ENCODE measurements at places on chromosomes 3 and 15.

- no peak for DNase-seq
- H3K27me3 ChIP-seq, result no peaks in the 10 kb centered on the region
- H3K4me3 ChIP-seq, result no peak overlapping the region
- H3K36me3 ChIP-seq, result no peaks in the 10 kb centered on the region
- no peak overlapping the region for H3K27ac ChIP-seq
These were observed 51.6 kb upstream of the HACD2 start for GRCh38 chr3:123636431-123636841.

DNA sequence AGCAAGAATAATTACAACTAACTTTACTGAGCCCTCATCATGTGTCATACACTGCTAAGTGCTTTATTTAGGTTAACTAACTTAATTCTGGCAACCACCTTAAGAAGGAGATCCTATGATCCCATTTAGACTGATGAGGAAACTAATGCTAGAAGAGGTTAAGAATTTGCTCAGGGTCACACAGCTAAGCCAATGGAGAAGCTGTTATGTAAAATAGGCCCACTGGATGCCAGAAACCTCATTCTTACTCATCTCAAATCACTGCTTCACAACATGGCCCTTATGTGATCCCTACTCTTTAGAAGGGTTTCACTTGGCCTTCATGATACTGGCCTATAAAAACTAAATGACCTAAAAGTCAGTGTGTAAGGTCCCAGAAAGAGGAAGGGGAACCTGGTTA lies 41.2 kb downstream of the IMPG2 start:
- H3K27ac ChIP-seq, result no peak overlapping the region
- DNase-seq, result no peak
- no peak overlapping the region for H3K4me3 ChIP-seq
- H3K27me3 ChIP-seq, result no peaks in the 10 kb centered on the region
- H3K36me3 ChIP-seq, result no peaks in the 10 kb centered on the region
- no peaks in the 10 kb centered on the region for H3K4me1 ChIP-seq

- no peak overlapping the region for H3K27ac ChIP-seq
- no peaks in the 10 kb centered on the region for H3K27me3 ChIP-seq
- DNase-seq, result no peak
- no peaks in the 10 kb centered on the region for H3K4me1 ChIP-seq
- H3K4me3 ChIP-seq, result no peak overlapping the region
These were observed 321.3 kb upstream of the GOLIM4 start for GRCh38 chr3:168417016-168417415.

GRCh38 chr3:105613120-105613519 lies 246.4 kb downstream of the ALCAM start:
- DNase-seq, result no peak
- no peaks in the 10 kb centered on the region for H3K27me3 ChIP-seq
- no peaks in the 10 kb centered on the region for H3K36me3 ChIP-seq
- H3K27ac ChIP-seq, result no peak overlapping the region
- H3K4me1 ChIP-seq, result no peaks in the 10 kb centered on the region
- no peak overlapping the region for H3K4me3 ChIP-seq

DNA sequence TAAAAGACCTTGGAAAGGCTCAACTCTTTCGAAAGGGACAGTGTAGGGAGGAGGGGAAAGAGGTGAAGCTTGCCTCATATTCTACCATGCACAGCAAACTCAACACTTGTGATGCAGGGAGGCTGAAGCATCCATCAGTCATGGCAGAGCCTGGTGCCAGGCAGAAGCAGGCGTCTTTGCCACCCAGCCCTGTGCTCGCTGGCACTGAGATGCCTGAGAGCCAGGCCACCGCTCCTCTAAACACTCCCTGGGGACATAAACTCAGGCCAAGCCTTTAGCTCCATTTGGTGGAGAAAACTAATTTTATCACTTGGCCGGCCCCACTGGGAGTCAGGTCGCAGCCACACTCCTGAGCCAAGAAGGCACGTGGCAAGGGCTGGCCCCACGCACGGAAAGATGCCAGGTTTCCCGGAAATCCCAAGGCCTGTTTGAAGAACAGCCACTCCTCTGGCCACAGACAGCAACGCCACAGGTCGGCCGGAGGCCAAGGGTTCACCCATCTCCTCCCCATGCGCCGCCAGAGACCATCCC lies 30.7 kb downstream of the XXYLT1 start:
- no peaks in the 10 kb centered on the region for H3K36me3 ChIP-seq
- H3K4me3 ChIP-seq, result no peak overlapping the region
- H3K4me1 ChIP-seq, result no peaks in the 10 kb centered on the region
- H3K27me3 ChIP-seq, result no peaks in the 10 kb centered on the region

DNA sequence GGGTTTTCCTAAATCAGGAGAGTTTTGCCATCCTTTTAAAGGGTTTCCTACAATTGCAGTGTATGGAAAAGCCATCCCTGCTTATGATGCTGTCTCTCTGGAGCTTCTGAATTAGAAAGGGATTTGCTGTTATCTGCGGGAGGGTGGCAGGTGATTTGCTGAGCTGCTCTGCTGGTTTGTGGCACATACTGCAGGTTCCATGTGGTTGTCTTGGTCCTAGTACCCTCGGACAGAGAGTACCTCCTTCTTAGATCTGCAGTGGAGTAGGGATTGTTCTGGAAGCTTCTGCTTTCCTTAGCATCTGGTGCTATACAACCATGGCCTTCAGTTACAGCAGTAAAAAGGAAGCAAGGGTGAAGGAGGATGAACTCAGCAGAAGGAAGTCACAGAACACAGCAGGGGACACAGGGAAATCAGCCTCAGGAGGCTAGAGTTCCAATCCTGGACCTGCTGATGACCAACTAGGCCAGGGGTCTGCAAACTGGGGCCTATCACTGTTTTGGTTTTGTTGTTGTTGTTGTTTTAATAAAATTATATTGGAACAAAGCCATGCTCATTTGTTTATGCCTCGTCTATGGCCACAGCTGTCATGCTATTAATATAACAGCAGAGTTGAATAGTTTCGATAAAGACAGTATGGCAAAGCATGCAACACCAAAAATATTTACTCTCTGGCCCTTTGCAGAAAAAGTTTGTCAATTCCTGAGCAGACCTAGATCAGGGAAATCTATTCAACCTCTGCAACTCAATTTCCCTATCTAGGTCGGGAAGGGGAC lies 39.5 kb downstream of the STARD5 start:
- no peaks in the 10 kb centered on the region for H3K36me3 ChIP-seq
- peaks cover 47% of the 10 kb centered on the region for H3K4me1 ChIP-seq
- no peak for DNase-seq
- H3K27ac ChIP-seq, result no peak overlapping the region

DNA sequence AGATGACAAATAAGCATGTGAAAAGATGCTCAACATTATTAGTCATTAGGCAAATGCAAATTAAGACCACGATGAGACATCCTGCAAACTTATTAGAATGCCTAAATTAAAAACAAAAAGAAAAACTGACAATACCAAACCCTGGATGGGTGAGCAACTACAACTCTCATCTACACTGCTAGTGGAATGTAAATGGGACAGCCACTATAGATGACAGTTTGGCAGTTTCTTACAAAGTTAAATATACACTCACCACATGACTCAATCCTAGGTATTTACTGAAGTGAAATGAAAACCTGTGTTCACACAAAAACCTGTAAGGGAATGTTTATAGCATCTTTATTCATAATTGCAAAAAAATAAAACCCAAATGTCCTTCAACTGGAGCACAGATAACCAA lies 74.7 kb downstream of the NPTN start:
- H3K27me3 ChIP-seq, result no peaks in the 10 kb centered on the region
- H3K27ac ChIP-seq, result no peak overlapping the region
- H3K4me1 ChIP-seq, result no peaks in the 10 kb centered on the region
- no peak for DNase-seq
- peaks cover 31% of the 10 kb centered on the region for H3K36me3 ChIP-seq

DNA sequence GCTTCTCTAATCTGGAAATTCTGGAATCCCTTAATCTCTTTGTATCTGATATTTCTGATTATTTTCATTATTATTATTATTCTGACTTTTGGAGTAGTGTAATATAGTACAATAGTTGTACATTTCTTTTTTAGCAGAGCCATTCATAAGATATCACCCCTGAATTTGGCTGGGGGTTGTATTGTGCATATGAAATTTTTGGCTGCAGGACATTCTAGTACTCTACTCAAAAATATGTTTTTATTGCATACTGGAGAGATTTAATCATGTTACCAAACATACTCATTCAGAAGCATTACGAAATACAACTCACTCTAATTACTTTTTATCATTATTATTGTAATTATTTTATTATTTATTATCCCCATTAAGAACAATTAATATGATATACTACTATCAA lies 589.7 kb upstream of the KCNMB2 start:
- H3K27ac ChIP-seq, result no peak overlapping the region
- H3K4me3 ChIP-seq, result no peak overlapping the region
- no peaks in the 10 kb centered on the region for H3K4me1 ChIP-seq
- no peaks in the 10 kb centered on the region for H3K27me3 ChIP-seq
- H3K36me3 ChIP-seq, result no peaks in the 10 kb centered on the region
- no peak for DNase-seq

- H3K36me3 ChIP-seq, result no peaks in the 10 kb centered on the region
- H3K4me3 ChIP-seq, result peak overlapping the region; percentile 55
- no peaks in the 10 kb centered on the region for H3K27me3 ChIP-seq
- no peak for DNase-seq
These were observed 14.6 kb upstream of the FANCD2 start for GRCh38 chr3:10011631-10012030.

DNA sequence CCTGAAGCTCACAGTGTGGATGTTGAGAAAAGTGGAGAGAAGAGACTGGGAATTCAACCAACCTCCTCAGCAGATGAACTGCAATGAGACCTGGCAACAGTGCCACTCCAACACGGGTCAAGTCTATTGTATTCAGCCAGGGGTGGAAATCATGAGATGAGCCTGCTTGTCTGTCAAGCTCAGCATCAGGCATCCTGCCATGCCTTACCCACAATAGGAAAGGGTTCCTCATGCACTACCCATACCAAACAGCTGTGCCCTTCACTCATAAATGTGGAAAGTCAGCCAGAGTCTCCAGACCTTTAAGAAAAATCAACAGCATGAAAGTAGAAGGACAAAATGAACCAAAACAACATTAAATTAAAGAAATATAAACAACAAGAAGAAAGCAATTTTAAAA lies 542.1 kb downstream of the EPHB1 start:
- H3K27me3 ChIP-seq, result no peaks in the 10 kb centered on the region
- H3K4me3 ChIP-seq, result no peak overlapping the region
- DNase-seq, result no peak

- DNase-seq, result no peak
- no peaks in the 10 kb centered on the region for H3K36me3 ChIP-seq
- H3K4me1 ChIP-seq, result no peaks in the 10 kb centered on the region
- H3K4me3 ChIP-seq, result no peak overlapping the region
- no peaks in the 10 kb centered on the region for H3K27me3 ChIP-seq
These were observed 98.9 kb downstream of the NEDD4 start for GRCh38 chr15:55894399-55894965.

GRCh38 chr3:101848326-101848725 lies 988 bp upstream of the NFKBIZ start:
- no peaks in the 10 kb centered on the region for H3K27me3 ChIP-seq
- no peak overlapping the region for H3K4me3 ChIP-seq
- peaks cover 17% of the 10 kb centered on the region for H3K36me3 ChIP-seq

DNA sequence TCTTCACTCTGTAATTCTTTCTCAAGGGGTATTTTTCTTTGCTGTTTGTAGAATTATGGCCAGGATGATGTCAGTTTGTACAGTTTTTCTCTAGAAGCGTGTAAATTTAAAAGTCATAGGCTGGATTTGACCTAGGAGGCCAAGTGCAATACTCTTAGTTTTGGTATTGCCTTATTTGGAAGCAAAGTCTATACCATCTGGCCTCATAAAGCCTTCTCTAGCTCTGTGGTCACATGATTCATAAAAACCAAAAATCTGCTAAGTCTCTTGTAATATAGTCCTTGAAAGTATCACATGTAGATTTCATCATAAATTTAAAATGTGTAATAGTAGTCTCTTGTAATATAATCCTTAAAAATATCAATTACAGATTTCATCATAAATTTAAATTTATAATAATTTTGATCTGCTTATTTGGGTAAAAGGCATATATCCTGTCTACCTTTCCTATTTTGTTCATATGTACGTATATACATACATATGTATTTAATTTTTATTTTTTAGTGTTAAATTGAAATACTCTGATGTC lies 25.6 kb downstream of the TEX9 start:
- no peaks in the 10 kb centered on the region for H3K4me1 ChIP-seq
- no peaks in the 10 kb centered on the region for H3K36me3 ChIP-seq
- H3K4me3 ChIP-seq, result no peak overlapping the region
- DNase-seq, result no peak
- H3K27me3 ChIP-seq, result no peaks in the 10 kb centered on the region

- no peak for DNase-seq
- H3K4me3 ChIP-seq, result no peak overlapping the region
- no peaks in the 10 kb centered on the region for H3K27me3 ChIP-seq
- peaks cover 3% of the 10 kb centered on the region for H3K4me1 ChIP-seq
- H3K36me3 ChIP-seq, result no peaks in the 10 kb centered on the region
- no peak overlapping the region for H3K27ac ChIP-seq
These were observed 156.7 kb upstream of the MEF2A start for GRCh38 chr15:99409097-99409473.

- no peaks in the 10 kb centered on the region for H3K27me3 ChIP-seq
- no peaks in the 10 kb centered on the region for H3K36me3 ChIP-seq
- no peak overlapping the region for H3K4me3 ChIP-seq
These were observed 36.3 kb upstream of the MEIS2 start for GRCh38 chr15:37136666-37137065.

GRCh38 chr3:49732597-49732996 lies 8.8 kb upstream of the GMPPB start:
- peaks cover 43% of the 10 kb centered on the region for H3K36me3 ChIP-seq
- H3K4me1 ChIP-seq, result no peaks in the 10 kb centered on the region
- DNase-seq, result no peak
- H3K27ac ChIP-seq, result no peak overlapping the region
- H3K4me3 ChIP-seq, result no peak overlapping the region

DNA sequence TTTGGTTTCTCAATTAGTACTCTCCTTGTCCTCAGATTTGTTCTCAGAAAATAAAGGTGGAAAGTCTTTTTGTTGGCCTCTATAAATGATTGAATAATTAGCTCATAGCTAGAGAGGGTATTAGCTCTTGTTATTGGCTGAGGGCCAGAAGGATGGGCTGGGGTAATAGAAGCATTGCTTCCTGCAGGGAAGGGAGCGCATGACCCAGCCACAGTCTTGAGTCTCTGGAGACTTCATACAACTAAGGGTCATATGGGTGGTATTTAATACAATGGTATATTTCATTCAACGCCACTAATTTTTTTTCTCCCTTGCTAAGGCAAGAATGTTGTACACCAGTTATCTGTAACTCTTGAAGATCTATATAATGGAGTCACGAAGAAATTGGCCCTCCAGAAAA lies 8.4 kb downstream of the DNAJA4 start:
- H3K4me3 ChIP-seq, result no peak overlapping the region
- peaks cover 21% of the 10 kb centered on the region for H3K36me3 ChIP-seq
- H3K27me3 ChIP-seq, result no peaks in the 10 kb centered on the region
- no peak overlapping the region for H3K27ac ChIP-seq

Data from effector memory CD4-positive, alpha-beta T cell (primary cell).